ENCODE measurements at places on chromosomes 2 and 18.

DNA sequence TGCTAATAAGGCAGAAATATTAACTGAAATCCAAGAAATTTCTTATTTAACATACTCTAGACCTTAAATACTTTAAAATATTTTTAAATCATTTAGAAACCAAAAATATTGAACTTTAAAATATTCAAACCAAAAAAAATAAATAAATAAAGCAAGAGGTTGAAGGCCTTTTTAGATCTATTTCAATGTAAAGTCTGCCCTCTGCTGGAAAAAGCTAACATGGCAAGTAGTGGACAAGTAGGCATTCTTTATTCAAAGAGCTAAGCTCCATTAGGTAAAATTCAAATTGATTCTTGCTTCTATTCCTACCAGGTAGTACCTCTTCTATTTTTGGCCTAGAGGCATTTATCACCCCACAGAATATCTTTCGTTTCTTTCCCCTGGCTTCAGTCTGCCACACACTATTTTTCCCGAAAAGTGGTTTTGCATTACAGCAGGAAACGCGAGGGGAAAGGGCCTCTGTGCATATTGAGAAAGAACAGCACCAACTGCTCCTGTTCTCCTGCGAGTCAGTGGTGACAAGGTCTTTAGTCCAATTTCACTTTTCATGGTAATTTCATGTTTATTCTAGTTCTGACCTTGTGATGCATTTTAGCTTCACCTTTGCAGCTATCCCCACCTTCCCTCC is 20.4 kb downstream of the IFIH1 start:
- peak; percentile 88 for DNase-seq

DNA sequence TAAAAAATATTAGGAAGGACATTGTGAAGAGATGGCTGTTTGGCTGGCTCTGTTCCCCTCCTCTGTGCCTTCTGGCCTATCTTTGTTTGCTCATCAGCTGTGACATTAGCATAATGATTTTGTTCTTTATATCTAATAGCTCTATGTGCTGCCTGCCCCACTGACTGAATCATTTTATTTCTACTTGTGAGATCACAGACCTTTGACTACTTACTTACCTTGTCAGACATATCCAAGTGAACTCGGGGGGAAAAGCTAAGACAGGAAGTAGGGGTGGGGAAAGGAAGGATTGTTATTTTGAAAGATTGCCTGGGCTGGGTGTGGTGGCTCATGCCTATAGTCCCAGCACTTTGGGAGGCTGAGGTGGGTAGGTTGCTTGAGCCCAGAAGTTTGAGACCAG is 104.2 kb downstream of the ASAP2 start:
- no peak for DNase-seq

DNA sequence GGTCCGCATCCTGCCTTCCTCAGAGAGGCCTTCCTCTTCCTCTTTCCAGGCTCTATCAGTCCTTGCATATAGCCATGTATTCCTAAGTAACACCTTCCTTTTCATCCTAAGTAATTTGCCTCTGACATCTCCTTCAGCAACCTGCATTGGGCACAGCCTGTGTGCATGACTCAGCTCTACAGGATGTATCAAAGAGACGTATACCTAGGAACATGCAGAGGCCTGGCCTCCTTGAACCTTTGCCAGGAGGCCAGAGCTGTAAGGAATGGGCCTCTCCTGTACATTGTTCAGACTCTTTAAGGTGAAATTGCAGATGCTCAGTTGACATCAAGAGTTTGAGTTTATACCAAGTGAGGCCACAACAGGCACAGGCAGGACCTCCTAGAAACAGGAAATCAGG is 76.0 kb upstream of the CELF4 start:
- DNase-seq: no peak

DNA sequence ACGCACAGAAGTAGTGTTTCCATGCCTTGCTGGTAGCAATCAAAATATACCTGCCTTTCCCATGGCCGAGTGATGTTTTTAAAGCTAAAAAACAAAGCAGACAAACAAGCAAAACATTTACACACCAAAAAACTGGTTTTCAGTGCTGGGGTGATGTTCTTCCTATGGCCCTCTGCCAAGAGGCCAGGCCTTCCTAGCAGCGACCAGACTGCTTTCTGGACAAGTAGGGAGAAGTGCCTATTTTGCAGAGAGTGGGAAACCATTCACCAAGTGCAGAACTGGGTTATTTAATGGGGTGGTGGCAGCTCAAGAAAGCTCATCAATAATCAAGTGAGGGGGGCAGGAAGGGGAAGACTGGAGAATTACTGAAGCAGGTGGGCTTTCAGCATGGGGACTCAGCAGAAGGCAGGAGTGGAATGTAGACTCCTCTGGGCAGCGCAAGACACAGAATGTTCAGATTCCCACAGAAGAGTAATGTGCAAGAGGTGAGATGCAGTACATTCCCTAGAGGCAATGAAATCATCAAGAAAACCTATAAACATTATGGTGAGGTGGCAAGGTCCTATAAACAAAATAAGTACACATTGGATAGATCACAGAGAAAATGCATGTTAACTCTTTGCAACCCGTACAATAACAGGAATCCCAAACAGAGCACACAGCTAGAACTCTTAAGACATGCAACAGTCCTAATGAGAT is 44.0 kb downstream of the CPO start:
- no peak for DNase-seq

- no peak for DNase-seq
Observed at GRCh38 chr2:145329971-145330370, 810.1 kb upstream of the ZEB2 start.

- DNase-seq: no peak
Observed at GRCh38 chr2:106581328-106581727, 94.2 kb downstream of the CD8B2 start.
